ENCODE measurements at places on chromosomes 7 and 10. TPM values are rescaled to one million over a fixed set of nuclear protein-coding genes. Genes with fewer than 3 reads are reported as not detected.

The TYW1 gene
- 12.1 TPM for total RNA-seq

The HABP2 gene
- total RNA-seq = 0.16 TPM

The EPO gene
- total RNA-seq = not detected

The UFSP1 gene
- total RNA-seq = 5.4 TPM

The TDRD1 gene
- 0.20 TPM for total RNA-seq

The PRKAR2B gene
- 1.3 TPM for total RNA-seq

Measured in psoas muscle (tissue), 8 donors.